CD4-positive, alpha-beta T cell treated with Interleukin-15 for 4 hours (primary cell): ENCODE measurements at places on chromosomes 5 and 9.
A peak's percentile ranks its signal among the peaks of the same experiment; 100 is the strongest.

DNA sequence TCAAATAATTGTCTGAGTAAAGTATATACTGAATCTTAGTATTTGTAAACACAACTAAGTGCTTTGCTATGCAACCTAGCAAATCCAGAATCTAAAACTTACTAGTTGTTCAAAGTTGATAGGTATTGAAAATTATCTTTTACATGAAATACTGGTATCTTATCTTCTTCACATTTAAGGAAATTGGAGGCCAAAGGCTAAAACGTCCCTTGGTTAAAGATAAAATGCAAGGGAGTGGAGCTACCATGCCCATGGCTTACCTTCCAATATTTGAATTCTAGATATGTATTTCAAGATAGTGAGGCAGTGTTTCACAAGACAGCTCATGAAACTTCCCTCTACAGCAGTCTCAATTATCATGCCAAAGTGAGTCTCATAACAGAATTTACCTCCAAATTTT is 373.5 kb downstream of the KIAA0825 start:
- no peak for DNase-seq

DNA sequence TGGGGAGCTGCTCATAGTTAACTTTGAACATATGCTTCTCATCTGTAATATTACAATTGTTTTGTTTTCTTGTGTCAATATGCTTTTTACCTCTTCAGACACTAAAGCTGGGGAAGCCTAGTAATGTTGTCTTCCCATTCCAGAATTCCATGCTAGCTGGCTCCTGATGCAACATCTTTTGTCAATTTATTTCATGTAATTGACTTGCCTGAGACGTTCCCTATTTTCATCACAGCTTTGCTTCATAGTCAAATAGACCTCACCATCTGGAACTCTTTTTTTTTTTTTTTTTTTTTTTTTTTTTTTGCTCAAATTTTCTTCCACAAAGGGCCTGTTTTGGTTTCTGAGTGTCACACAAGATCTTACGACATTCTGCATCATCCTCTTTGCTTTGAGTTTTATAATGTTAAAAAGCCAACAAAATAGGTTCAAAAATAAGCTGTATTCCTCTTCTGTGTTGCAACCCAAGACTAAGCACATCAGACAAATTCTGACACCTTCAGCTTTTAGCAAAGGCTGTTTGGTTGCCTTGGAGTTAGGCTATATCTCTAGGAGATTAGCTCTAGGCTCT is 235.2 kb downstream of the NR3C1 start:
- DNase-seq = no peak

DNA sequence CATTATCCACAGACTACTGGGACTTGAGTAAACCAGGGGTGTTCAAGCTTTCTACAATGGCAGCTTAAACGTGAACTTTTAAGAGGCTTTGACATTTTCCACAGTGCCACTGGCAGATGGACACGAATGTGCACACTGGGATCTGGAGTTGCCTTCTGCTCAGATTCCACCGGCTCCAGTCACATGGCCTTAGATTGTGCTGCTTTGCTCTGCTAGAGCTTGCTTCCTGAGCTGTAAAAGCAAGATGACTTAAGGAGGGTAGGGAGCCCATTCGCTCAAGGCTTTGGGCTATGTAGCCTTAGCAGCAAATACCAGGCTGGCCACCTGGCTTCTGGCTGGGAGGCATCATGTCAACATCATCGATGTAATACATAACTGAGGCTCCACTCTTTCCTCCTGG is 436.9 kb downstream of the MED10 start:
- no peak for DNase-seq

GRCh38 chr5:164220522-164220921 is 715.1 kb downstream of the MAT2B start:
- no peak for DNase-seq

DNA sequence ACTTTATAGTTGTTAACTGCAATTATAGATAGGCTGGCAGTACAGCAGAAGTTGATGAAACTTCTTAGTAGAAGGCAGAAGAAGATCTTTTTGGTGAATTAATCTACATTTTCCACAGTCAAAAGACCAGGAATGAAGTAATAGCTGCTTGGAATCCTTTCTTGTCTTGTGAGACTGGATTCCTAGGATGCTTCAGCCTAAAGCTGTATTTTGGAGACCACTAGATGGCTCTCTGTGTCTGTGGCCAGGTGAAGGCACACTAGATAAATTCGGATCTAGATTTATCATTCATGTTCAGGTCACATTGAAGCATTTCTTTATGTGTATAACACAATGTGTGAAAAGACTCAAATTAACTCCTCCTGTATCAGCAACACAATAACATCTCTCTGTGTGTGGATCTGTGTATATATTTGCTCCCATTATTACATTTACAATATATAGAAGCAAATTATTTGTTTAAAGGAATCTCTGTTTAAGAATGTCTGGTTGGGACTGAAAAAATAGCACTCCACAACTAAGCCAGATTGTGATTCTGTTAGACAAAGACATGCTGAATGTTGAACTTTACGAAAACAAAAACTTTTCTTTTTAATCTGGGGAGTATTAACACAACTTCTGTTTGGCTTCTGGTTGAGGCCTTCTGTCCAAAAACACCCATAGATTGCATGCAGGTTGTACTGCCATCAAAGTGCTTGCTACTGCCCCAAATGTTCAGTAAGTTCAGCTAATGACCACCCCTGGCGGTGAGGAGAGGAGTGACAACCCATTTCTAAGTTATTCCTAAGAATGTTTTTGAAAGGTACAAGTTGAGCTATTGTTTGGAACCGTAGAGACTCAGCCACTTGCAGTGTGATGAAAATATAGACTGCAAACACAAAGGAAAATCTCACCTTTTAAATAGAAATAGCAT is 10.6 kb downstream of the GRIN3A start:
- DNase-seq = no peak

GRCh38 chr5:11854936-11855335 is 49.3 kb downstream of the CTNND2 start:
- DNase-seq = no peak

GRCh38 chr9:130110166-130110565 is 56.5 kb downstream of the GPR107 start:
- DNase-seq = no peak

- DNase-seq = no peak
Measured at GRCh38 chr5:163566678-163567077, 61.3 kb downstream of the MAT2B start.

DNA sequence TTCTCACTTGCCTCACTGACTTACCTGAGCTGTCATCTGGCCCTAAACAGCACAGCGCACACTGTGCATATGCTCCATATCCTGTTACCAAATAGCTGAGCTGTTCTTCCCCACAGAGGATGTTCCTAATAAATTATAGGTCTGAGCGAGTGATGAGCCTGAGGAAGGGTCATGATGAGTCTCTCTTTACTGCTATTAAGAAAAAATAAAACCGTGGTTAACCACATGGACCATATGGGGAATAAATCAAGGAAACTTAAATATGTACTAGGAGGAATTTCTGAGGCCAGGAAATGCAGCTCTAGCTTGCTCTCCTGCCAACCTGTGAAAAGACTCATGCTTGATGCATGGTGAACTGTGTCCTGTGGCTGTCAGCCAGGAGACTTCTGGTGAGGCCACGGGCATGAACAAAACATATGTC is 424.8 kb upstream of the DMAC1 start:
- no peak for DNase-seq

- DNase-seq = no peak
Measured at GRCh38 chr5:68994645-68995044, 99.2 kb upstream of the SLC30A5 start.

GRCh38 chr5:170896779-170897178 is 35.0 kb downstream of the RANBP17 start:
- no peak for DNase-seq

DNA sequence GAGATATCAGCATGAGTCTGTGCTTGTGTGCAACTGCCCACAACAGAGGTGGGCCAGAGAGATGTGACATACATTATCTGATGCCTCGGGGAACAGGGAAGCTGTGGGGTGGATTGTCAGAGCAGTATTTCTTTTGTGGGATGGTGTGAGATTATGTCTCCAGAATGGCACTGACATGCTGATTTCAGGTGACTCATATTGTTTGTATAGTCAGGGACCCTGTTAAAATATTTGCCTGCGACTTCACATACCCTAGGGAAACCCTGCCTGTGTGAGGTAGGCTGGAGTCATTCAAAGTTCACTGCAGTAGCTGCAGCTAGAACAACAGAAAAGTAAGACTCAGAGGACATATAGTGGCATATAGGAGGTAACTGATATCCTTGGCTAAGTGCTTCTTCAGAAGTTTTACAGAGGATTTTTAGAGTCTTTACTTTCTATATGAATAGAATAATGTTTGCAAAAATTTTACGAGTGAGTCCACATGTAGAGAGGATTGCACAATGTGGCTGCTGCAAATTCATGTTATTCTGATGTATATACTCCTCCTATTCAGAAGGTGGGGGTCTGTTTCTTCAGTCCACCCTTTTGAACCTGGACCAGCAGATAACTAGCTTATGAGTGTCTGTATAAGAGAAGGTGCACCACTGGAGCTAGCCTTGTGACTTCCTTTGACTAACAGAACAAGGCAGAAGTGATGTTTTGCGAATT is 89.3 kb downstream of the MACIR start:
- no peak for DNase-seq

- DNase-seq = no peak
Measured at GRCh38 chr5:109907189-109907588, 217.5 kb downstream of the MAN2A1 start.

DNA sequence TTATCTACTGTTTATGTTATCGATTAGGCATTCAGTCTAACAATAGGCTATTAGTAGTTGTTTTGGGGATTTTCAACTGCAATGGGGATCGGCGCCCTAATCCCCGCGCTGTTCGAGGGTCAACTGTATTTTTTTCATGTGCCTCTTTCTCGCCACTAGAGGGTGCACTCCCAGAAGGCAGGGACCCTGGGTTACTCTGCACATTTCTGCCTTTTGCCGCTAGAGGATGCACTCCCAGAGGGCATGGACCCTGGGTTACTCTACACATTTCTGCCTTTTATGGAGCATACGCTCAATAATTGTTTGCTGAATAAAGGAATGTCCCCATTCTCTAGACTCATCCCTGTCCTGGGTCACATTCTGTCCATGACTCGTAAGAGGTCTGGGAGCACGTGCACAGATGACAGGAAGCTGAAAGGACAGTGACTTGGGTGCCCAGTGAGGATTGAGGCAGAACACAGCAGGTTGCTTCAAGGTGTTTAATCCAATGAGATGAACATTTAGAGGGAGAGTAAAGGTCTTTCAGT is 27.9 kb upstream of the RECK start:
- DNase-seq = peak; percentile 67

DNA sequence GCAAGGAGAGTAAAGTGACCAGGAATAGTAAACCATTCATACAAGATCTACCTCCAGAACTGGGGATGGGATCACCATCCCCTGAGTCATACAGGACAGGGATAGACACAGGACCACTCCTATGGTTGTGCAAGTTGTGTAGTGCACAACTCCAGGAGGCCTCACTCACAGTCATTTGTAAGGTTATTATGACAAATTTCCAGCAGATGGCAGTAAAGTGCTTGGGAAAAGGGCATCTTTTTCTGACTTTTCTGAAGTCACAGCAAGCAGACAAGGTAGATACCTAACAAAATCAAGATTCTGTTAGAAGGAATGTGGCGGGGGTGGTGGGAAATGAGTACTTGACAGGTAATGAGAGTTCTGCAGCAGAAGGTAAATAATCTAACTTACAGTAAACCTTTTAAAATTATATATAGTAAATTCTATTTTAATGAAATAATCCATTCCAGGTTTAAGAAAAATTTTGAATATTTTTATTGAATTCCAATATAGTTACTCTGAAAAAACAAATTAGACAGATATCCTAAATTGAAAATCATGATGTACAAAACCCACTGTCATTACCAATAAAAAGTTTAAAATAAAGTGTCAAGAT is 16.7 kb upstream of the KIF27 start:
- peak; percentile 79 for DNase-seq

DNA sequence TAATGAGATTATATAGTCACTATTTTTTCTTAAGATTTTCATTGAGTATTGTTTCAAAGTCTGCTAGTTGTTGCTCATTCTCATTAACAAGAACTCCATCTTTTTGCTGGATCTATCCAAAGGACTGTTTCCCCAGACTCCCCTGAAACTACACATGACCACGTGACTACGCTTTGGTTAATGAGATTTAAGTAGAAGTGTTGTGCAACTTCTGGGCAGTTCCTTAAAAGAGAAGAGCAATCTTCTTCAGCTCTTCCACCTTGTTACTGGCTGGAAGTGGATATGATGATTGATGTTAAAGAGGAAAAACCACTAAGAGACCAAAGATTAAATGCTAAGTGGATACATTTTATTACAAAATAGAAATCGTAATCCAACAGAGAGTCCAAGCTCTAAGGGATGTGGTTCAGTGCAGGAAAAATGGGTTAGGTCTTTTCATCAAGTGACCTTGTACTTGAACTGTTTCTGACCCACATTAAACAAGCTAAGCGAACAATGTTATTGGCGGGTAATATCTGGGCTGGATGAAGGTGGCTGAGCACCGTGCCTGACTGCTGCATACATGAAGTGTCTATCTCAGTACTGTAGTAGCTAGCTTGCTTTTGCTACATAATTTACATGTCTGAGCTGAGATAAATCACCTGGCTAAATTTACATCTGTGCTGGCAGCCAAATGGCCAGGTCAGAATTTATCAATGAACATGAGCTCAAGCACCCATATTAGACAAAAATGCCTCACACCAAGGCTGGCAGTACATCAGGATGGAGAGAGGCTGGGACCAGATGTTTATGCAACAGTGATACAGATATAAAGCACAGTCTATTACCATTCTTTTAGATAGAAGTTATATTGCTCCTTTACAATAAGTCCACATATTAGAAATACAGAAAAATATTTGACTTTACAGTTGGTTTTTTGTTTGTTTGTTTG is 7.5 kb upstream of the CTNNAL1 start:
- DNase-seq = no peak

DNA sequence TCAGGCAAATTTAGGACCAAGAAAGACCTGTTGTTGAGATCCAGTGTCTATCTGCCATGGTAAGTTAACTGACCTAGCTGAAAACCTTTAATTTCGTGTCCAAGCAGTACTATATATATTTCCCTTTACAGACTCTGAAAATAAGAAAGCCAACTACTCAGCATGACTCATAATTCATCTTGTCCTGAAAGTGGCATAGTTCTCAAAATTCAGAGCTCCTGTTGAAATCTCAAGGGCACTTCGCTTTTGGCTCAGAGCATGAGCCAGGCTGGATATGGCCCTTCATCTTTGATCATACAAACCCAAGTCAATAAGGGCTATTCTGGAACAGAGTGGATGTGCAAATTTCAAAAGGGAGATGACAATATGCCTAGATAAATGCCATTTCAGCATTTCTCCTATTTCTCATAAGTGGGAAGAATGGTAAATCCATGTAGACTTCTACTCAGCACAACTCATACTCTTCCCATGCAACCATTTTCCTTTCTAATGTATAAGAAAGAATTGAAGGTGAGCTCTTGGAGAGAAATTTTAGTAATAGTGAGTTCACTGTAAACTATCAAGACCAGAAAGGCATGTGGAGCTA is 567.9 kb upstream of the DAB2 start:
- DNase-seq = no peak

- DNase-seq = no peak
Measured at GRCh38 chr5:10734832-10735523, 26.1 kb downstream of the DAP start.
